ENCODE measurements at places on chromosomes 4 and X.

DNA sequence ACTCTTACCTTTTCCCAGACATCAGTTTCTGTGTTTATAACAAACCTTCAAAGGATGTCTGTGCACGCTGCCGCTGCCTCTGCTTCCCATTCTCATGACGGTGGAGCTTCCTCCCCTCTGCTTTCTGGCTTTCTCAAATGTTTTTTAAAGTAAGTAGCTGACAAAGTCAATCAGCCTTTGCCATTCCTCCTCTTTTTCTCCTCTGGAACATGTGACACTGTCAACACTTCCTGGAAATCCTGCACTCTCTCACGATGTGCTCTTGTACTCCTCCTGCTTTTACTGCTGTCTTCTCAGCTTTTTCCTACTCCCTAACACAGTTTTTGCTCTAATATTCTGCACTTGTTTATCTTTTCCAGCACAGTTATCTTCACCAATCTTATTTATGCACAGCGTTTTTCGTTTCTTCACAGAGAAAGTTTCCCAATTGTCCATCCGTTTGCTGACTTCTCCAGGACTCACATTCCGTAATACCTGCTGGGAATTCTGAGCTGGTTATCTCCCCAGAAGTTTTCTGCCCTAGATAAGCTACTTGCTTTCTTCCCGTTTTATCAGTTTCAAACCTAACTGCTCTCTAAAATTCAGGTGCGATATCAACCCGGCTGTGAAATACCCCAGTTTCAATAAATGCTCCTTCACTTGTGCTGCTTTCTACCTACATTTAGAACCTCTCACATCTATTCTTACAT lies 465.6 kb upstream of the AGA start:
- DNase-seq = no peak

DNA sequence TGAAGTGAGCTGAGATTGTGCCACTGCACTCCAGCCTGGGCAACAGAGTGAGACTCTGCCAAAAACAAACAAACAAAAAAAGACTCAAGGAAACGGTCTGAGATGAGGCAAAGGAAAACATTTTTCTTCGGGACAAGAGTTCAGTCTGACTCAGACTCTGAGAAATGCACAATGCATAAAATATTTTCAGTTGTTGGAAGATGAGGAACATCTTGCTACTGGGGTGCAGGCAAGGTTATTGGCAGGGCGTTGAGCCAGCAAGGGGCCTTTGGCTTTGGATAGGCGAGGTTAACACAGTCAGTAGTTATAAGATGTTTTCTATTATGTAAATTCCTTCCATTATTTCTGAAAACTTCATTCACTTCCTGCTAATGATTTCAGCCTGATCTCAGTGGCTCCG lies 96.1 kb upstream of the VCX start:
- no peak for DNase-seq

DNA sequence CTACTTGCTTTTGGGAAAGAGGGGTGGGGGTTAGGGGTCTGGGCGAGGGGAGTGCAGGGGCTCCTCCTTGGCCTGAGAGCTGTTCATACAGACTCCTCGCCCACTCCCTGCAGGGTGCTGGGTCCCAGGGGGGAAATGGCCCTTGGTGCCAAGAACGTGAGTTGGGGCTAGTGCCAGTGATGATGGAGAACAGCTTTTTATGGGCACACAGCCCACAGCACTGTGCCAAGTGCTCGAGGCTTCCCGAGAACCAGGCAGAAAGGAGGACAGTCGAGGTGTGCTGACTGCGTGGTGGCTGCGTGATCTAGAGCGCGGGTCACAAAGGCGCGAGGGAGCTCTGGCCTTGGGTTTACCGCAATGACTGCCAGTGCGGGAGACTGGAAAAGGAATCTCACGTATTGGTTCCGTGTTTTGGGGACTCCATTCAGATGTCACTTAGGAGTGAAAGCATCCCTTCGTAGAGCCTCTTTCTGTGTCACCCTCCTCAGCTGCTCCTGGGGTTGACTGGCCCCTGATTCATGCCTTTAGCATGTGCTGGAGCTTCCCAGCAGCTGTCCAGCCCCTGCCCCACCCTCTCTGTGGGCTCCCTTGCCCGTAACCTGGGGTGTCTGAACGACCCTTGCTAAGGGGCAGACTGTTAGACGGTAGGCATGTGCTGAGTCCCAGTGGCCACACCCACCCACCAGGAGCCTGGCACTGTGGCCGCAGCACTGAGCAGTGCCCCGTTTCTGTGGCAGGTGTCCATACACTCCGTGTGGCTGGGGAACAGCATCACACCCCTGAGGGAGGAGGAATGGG lies 20.9 kb upstream of the MSANTD1 start:
- DNase-seq = no peak

DNA sequence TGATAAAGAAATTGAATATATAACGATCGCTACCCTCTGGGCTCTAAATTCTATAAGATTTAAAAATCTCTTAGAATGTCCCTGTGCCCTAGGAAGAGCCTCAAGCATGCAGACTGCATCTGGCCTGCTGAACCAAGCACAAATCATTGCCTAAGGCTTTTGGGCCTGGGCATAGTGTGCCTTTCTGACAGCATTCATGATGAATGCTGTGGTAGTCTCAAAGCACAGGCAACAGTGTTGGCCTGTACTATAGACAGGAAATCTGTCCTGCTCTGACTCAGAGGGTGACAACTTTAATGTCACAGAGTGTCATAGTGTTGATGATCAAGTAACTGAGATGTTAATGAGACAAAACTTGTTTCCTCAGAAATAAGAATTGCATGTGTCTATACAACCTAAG lies 717.3 kb downstream of the STIM2 start:
- no peak for DNase-seq

DNA sequence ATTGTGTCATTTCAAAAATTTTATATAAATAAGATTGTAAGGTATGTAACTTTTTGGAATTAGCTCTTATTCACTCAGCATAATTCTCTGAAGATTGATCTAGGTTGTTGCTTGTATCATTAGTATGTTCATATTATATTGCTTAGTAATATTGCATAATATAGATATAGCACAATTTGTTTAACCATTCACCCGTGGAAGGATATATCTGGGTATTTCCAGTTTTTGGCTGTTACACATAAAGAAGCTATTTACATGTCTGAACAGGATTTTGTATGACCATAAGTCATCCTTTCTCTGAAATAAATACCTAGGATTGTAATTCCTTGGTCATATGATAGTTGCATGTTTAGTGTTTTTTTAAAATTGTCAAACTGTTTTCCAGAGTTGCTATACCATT lies 82.5 kb downstream of the CPEB2 start:
- DNase-seq = no peak

- DNase-seq = no peak
Measured at GRCh38 chrX:94908171-94908570, 1234.2 kb downstream of the FAM133A start.

GRCh38 chr4:38313175-38313574 lies 350.8 kb upstream of the KLF3 start:
- no peak for DNase-seq

DNA sequence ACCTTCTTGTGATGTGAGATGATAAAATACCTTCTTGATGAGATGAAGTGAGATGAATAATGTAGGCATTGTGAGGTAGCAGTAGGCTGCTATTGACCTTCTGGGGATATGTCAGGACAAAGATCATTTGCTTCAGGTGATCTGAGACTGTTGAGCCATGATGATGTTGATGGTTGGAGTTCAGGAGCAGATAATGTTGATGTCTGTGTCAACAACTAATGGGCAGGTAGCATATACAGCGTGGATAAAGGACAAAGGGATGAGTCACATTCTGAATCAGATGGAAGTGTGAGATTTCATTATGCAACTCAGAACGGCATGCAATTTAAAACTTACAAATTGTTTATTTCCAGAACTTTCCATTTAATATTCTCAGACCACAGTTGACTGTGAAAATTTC lies 57.3 kb downstream of the RAP1GDS1 start:
- no peak for DNase-seq

DNA sequence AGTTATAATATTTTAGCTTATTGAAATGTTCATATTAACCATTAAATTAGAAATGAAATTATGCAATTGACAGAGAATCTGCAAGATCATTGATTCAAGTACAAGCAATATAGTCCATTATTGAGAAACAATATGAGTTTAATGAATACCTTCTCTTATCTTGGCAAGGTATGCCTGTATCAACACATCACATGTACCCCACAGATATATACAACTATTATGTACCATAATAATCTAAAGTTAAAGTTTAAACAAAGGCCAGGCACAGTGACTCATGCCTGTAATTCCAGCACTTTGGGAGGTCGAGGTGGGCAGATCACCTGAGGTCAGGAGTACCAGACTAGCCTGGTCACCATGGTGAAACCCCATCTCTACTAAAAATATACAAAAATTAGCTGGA lies 514.7 kb downstream of the PCDH7 start:
- DNase-seq = no peak

DNA sequence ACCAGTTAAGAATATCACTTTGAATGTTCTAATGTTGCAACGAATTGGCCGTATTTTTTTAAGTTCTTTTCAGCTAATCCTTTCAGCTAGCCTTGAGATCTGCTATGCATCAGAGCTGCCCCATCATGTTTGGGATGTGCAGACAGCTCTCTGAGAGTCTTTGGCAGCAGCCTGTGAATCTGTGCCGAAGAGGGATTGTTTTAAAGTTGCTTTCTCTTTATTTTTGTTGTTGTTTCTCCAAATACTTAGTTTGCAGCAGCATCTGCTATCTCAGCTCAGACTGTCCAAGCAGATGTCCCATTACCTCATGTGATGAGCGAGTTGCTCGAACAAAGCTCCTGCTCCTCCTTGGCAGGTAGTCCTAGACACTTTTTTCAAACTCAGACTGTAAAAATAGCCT lies 1002.5 kb upstream of the INTU start:
- DNase-seq = no peak

All from effector memory CD4-positive, alpha-beta T cell (primary cell).